ENCODE measurements at places on chromosomes 5 and 9.

DNA sequence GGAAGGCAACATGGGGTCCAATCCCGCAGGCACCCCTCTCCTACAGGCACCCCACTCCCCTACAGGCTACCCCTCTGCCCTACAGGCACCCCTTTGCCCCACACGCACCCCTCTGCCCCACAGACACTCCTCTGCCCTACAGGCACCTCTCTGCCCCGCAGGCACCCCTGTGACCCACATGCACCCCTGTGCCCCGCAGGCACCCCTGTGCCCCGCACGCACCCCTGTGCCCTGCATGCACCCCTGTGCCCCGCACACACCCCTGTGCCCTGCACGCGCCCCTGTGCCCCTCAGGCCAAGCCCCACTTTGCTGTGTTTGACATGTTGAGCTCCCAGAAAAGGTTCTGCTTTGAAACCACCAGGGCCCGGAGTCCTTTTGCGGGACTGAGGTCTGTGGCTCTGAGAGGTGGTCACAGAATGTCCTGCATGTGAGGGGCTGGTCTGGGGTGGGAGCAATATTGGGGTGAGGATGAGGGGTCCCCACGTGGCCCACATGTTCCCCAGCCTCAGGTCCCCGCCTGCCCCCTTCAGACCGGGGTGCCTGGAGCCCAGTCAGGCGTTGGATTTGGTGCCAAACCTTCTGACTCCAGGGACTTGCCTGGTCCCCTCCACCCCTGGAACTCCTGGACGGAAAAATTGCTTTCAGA is 616 bp upstream of the QRFP start:
- no peak for DNase-seq

GRCh38 chr5:114192108-114192507 is 169.8 kb upstream of the KCNN2 start:
- no peak for DNase-seq

DNA sequence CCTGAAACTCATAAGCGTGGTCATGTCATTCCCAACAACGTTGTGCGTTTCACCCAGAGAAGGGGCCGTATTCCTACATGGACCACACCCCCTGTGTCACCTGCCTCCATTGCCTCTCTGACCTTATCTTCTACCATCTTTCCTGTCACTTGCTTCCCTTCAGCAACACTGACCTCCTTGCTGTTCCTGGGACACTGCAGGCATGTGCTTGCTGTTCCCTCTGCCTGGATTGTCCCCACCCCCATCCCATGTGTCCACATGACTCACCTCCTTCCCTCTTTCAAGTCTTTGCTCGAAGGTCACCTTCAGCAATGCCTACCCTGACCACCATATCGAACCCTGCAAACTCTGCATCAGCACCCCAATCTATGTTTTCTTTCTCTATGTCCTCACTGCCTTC is 133.2 kb upstream of the ZNF618 start:
- no peak for DNase-seq

- no peak for DNase-seq
Observed at GRCh38 chr5:180799902-180800801, 2.5 kb downstream of the MGAT1 start.

DNA sequence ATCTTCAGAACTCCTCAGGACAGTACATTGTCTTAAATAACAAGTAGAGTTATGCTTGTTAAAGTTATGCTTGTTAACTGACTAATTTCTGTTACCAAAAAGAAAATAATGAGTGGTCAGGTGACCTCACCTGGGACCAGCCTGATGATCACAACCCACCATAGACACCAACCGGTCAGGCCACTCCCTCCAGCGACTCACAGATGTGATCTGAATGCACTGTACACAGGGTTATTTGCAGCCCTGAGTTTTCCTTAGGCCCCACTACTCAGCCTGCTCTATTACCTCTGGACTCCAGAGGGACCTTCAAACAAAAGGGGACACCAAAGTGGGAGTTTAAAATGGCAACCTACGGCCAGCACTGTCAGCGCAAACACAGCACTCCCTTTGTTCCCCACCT is 55.3 kb downstream of the ARSB start:
- DNase-seq = no peak

GRCh38 chr9:61671276-61671973 is 481.6 kb downstream of the SPATA31A7 start:
- no peak for DNase-seq

DNA sequence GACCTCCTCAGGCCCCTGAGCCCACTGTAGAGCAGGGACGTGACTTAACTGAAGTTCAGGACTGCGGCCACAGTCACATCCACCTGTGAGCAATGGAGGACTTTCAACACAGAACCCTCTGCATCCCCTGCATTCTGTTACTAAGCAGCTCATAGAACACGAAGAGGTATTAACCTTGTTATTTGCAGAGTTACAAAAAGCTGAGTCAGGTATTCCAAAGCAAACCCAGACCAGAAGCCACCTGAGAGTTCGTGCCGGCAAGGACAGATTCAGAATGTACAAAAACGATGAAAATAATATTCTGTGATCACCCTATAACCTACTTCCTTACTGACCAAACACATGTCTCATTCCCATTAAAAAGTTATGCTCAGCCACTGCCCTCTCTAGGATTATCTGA is 33.0 kb upstream of the PRSS3 start:
- no peak for DNase-seq

GRCh38 chr5:152329761-152330283 is 75.3 kb downstream of the NMUR2 start:
- DNase-seq = no peak

- DNase-seq = no peak
Observed at GRCh38 chr9:35675204-35675603, 1.5 kb downstream of the CA9 start.

DNA sequence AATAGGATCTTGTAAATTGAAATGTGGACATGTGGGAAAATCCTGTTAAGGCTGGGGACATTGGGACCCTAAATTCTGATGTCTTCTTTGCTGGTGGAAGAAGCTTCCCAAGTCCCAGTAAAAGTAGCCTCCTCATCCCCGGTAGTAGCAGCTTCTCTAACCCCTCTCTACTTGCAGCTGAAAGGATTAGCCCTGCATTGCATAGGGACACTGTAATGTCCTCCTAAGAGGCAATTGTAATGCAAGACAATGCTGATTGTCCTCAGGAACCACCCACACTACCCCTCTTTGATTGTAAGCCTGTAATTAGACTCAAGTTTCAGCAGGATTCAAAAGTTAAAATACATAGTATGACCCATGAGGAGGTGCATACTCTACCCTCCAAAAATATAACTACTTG is 1938.4 kb upstream of the C9orf72 start:
- DNase-seq = no peak

DNA sequence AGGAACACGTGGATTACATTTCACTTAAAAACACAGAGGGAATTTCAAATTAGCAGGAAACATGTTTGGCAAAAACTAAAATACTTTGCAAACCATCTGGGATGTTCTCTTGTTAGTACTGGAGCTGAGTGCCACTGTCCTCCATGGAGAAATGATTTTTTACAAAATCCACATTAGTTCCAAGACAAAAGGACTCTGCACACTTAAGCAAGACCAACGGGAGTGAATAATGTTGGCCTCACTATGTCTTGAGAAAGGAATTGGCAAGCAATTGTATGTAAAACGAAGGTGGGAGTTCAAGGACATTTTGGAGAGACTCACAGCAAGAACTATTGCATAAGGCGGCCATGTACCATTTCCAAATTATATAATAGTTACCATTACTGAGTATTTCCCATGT is 547.5 kb downstream of the EBF1 start:
- DNase-seq = no peak

- DNase-seq = no peak
Observed at GRCh38 chr5:179901462-179901861, 6.2 kb downstream of the TBC1D9B start.
